ENCODE measurements at places on chromosomes 6 and 20.

DNA sequence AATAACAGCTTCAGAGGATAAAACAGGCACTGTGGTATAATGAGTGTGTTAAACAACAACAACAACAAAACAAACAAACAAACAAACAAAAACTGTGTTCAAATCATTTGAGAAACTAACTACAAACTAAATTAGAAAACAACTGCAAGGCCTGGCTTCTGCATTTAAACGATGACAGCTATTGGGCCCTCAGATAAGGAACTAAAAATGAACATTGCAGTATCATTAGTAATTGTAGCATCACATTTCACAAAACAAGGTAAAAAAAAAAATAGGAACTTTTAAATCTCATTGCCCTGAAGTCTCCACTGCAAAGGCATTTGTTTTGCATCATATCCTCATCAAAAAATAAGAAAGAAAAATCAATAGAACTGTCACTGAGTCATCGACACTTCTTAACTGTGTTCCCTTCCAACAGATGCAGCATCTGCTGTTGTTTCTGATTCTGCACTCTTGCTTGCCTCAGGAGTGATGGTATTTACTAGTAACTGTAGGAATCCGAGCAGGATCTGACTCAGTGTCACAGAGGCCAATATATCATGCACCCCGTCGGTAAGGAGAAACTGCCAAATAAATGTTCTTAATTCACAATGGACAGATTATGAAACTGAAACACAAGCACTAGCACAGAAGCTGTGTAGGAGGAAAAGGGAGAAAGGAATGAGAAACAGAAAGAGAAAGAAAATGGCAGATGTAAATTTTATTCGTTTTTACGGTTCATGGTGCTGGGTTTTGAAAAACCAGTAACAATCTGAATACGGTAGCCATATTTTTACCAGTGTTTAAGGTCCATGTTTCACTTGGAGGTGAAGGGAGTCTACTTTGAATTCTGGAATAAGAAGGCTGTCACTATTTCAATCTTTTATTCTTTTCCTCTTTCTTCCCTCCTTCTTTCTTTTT is 365.7 kb upstream of the EPHA7 start:
- DNase-seq = no peak

GRCh38 chr6:64081453-64081852 is 445.9 kb downstream of the PHF3 start:
- DNase-seq = no peak

DNA sequence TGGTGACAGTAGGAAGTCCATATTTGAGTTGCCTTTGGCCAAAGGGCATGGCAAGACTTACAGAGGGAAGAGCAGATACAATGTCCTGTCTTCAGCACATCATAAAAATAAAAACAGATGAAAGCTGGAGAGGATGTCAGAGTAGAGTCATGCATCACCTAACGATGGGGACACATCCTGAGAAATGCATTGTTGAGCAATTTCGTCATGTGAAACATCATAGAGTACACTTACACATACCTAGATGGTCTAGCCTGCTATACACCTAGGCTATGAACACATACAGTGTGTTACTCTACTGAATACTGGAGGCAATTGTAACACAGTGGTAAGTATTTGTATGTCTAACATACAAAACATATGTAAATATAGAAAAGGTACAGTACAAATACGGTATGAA is 75.6 kb downstream of the VEGFA start:
- DNase-seq = no peak

- DNase-seq = no peak
Observed at GRCh38 chr6:113182370-113183141, 674.6 kb upstream of the MARCKS start.

Data from D341Med (cell line).